ENCODE measurements at places on chromosomes 7 and 10. TPM values are rescaled to one million over a fixed set of nuclear protein-coding genes. Genes with fewer than 3 reads are reported as not detected.

Gene GNAT3
- not detected for polyA plus RNA-seq

Gene PTER
- polyA plus RNA-seq, result 7.2 TPM

Gene PGAM2
- not detected for polyA plus RNA-seq

Gene PTPN20
- polyA plus RNA-seq, result 0.24 TPM

Gene PRKG1
- 20.9 TPM for polyA plus RNA-seq

Gene GHRHR
- not detected for polyA plus RNA-seq

Gene HOXA13
- not detected for polyA plus RNA-seq

Gene CD36
- 102 TPM for polyA plus RNA-seq

Gene MUC3A
- 0.02 TPM for polyA plus RNA-seq

Gene NUTM2E
- 0.01 TPM for polyA plus RNA-seq

- no peak for DNase-seq
Measured at GRCh38 chr10:103649654-103650423, 156.3 kb downstream of the NEURL1 start.

- DNase-seq, result peak; percentile 81
Measured at GRCh38 chr10:71213761-71214440, 1.5 kb downstream of the UNC5B start.

DNA sequence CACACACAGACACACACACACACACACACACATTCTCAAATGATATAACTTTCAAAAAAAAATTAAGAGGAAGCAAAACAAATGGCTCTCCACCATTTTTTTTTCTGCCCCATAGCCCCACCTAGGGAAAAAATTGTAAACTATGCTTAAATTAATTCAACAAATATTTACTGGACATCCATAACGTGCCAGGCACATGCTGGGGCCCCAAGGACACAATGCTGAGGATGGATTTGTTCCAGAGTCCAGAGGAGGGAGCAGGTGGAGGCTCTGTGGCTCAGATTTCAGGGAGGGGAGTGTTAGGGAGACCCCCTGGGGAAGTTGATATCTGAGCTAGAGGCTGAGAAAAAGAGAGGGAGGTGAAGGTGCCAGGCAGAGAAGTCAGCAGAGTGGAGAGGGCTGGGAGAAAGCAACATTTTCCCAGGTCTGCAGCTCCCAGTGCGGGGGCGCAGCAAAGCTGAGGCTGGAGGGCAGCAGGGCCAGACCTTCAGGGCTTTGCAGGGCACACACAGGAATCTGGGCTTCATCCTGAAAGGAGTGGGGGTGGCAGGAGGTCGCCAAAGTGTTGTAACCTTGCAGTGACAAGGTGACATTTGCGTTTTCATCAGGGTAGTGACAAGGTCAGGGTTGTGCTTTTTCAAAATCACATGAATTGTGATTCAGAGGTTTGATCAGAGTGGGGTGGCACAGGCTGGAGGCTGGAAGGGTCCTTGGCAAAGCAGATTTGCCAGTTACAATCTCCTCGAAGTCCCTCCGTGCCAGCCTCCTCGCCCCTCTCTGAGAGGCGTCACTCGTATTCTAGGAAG, 261.6 kb downstream of the WDR11 start:
- no peak for DNase-seq

GRCh38 chr7:134879815-134880475, 100.5 kb downstream of the CALD1 start:
- no peak for DNase-seq

GRCh38 chr7:102424129-102424551, 9.2 kb upstream of the ORAI2 start:
- no peak for DNase-seq

DNA sequence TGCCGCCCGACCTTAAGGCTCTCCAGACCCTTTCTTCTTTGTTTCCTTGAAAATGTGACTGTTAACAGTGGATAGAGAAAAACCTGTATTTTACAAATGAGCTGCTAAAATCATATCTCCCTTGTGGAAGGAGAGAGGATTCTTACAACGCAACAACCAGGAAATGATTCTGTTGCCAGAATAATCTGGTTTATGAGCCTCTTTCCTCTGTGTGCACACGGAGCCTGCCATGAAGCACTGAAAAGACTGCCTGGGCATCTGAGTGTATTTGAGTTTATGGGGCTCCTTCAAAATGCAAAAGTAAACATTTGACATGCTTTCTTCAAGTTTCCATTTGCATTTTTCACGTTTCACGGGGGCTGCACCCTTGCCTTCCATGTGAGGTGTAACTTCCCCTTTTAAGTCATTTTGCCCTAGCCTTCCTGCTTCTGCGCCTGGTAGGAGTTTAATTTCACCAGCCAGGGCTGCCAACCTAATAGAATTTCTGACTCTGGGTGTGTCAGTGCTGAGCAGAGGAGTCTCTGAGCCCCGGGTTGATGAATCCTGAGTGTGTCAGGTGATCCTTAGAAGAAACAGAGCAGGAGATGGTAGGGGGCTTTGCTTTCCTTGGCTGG, 101.2 kb downstream of the GRB10 start:
- DNase-seq, result no peak

- DNase-seq, result no peak
Measured at GRCh38 chr7:42689626-42690025, 222.2 kb downstream of the C7orf25 start.

GRCh38 chr10:6068422-6068821, 6.3 kb upstream of the IL2RA start:
- no peak for DNase-seq

GRCh38 chr10:12659706-12660105, 310.4 kb downstream of the CAMK1D start:
- DNase-seq, result no peak

DNA sequence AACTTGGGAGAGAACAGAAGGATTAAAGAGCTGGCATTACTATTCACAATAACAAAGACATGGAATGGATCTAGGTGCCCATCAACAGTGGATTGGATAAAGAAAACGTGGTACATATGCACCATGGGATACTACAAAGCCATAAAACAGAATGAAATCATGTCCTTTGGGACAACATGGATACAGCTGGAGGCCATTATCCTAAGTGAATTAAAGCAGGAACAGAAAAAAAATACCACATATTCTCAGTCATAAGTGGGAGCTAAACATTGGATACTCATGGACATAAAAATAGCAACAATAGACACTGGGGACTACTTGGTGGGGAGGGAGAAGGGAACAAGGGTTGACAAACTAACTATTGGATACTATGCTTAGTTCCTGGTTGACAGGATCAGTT, 133.2 kb upstream of the ITGB1 start:
- DNase-seq, result no peak

DNA sequence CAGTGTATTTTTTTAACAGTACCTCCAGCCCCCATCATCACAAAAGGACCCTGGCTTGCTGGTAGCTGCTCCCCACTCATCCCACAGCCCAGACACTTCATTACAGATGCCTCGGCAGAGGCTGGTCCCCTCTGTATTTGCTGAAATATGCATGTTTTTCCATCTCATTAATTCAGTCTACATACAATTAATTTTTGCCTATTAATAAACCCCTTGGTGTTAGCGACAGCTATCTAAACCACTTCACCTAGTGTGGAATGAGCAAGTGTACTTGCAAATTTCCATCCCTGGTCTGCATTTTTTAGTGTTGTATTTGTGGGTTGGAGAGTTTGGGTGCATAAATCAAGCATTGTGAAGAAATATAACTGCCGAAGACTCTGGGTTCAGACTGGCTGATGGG, 216.9 kb downstream of the MGMT start:
- no peak for DNase-seq

DNA sequence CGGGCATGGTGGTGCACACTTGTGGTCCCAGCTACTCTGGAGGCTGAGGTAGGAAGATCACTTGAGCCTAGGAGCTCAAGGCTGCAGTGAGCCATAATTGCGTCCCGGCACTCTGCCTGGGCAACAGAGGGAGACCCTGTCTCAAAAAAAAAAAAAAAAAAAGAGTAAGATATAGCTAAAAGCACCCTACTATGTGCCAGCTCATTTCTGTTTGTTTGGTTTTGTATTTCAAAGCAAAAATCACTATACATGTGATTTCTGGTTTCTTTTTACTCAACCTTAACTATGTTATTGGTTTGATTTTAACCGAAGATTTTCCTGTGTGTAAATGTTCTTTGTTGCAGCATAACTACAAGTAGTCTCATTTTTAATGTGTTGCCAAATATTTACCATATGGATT, 66.5 kb upstream of the RSBN1L start:
- no peak for DNase-seq

GRCh38 chr7:155761162-155761561, 51.1 kb downstream of the SHH start:
- DNase-seq, result no peak

DNA sequence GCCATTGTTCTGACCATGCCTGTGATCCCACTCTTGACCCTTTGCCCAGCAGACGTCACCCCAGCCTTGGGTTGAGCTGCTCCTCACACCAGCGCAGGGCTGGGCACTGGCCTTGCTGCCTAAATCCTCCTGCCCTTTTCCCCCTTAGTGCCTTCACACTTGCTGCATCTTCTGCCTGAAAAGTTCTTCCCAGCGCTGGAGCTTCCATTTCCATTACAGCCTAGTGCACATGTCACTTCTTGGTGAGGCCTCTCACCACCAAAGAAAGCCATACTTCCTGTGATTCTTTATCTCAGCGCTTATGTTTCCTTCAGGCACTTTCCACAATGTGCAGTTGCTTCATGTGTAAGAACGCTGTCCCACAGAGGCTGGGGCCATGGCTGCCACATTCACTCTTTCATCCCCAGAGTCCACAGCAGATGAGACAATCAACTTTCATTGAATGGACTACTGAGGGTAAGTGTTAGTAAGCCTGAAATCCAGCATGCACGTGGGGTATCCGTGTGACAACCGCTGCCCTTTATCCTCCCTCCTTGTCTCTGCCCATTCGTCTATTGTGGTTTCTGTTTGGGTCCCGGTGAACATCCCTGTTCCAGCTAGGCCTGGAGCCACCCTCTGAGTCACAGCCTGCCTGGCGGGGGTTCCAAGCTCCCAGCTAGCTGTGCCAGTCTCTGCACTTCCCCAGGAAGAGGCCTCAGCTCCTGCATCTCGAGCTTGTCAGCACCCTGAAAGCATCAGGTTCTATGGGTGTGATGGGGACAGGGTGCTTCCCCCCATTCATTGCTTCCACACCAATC, 37.3 kb downstream of the ADRA2A start:
- DNase-seq, result peak; percentile 16

GRCh38 chr7:142668495-142668894, 80.8 kb upstream of the PRSS1 start:
- DNase-seq, result no peak

GRCh38 chr7:100153708-100154535, 4.6 kb downstream of the TRAPPC14 start:
- DNase-seq, result no peak

DNA sequence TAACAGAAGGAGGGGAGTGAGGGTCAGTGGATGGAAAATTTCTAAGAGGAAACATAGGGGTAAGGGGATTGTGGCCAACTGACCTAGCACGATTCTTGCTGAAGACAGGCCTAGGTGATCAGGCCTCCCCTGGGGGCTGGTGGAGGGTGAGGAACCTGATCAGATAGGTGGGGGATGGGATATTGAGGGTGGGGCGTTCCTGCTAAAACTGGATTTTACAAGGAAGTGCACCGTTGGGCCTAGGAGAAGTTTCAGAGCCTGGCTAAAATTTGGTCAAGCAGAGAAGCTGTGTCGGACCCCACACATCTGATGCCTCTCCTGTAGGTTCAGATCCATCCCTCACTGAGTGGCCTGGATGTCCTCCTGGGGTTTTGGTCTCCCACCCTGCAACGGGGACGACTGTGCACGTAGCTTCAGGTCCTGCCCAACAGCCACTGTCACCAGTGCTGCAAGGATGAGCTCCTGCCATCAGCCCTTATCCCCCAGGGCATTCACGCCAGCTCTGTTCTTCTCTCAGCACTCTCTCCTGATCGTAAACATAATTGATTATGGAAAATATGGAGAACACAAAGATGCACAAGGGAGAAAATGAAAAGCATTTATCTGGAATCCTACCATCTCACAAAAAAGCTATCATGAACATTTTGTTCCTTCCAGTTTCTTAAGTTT, 89.9 kb downstream of the ADCY1 start:
- DNase-seq, result no peak

GRCh38 chr7:47677664-47678063, 95.8 kb upstream of the TNS3 start:
- DNase-seq, result peak; percentile 26

- DNase-seq, result no peak
Measured at GRCh38 chr7:117048114-117048866, 95.0 kb downstream of the ST7 start.

DNA sequence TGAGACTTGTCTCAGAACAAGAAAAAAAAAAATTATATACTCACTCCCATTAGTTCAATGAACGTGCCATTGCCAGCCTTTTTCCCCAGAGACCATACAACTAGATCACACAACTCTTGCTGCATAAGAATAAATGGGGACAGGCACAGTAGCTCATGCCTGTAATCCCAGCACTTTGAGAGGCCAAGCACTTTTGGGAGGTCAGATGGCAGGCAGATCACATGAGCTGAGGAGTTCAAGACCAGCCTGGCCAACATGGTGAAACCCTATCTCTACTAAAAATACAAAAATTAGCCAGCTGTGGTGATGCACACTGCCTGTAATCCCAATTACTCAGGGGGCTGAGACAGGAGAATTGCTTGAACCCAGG, 13.6 kb downstream of the PDLIM1 start:
- DNase-seq, result no peak

DNA sequence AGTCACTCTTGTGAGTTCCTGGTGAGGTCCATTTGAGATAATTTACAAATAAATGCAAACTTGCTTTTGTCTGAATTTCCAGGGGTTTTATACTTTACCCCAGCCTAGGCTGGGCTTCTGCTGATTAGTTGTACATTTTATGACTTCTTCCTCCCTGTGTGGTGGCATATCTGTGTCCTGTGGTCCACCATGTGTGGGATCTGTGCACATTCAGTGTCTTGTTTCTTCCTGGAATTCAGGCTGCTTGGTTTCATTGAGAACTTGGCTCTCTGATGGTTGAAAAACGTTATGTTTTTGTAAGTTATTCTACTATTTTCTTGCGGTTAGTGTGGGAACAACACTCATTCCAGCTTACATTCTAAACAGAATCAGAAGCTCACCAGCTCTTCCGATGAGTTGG, 523.4 kb upstream of the PFKP start:
- DNase-seq, result no peak

DNA sequence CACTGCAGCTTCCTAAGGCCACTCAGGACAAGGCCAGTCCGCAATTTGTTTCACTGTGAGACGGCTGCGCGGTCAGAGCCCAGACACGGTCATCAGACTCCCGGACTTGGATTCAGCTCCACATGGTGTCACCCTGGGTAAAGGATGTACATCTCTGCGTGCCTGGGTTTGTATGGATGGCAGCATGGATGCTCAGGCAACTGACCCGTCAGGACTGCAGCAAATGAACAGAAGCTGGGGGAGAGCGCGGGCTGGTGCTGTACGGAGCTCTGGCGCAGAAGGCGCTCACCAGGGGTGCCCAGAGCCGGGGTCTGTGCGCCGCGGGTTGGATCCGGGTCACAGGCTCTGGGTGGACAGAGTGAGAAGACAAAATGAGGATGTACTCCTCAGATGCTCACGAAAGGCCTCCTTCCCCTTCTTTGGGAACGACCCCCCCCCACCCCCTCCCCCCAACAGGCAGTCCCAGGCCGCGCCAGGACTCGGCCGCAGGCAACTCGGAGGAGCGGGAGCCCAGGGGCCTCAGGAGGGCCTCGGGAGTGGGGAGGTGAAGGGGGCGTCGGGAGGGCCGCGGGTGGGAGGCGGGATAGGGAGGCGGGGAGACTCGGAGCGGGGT, 92.4 kb downstream of the CXCL12 start:
- DNase-seq, result no peak
